ENCODE measurements at places on chromosomes 1 and 21. TPM values are rescaled to one million over a fixed set of nuclear protein-coding genes. Genes with fewer than 3 reads are reported as not detected.

Gene CD1E
- total RNA-seq = not detected

Gene ABCA4
- 0.18 TPM for total RNA-seq

Gene CCDC18
- 2.2 TPM for total RNA-seq

Gene PRR9
- not detected for total RNA-seq

Gene LHX8
- total RNA-seq = not detected

Gene DCST1
- total RNA-seq = not detected

Gene WNT4
- not detected for total RNA-seq

Gene LCE2C
- total RNA-seq = not detected

Gene CBR3
- 2.9 TPM for total RNA-seq

Gene SLC2A5
- total RNA-seq = 5.2 TPM

Gene CLCA1
- not detected for total RNA-seq

Gene LAD1
- total RNA-seq = not detected

Gene RUNX1
- 13.0 TPM for total RNA-seq

Gene DOP1B
- 2.4 TPM for total RNA-seq

Gene ASCL5
- not detected for total RNA-seq

Gene PRXL2B
- total RNA-seq = 19.5 TPM

Gene MROH7
- total RNA-seq = 0.54 TPM

Gene ZNF648
- total RNA-seq = not detected

Gene REN
- not detected for total RNA-seq

Gene DMBX1
- total RNA-seq = not detected

Gene LCE3D
- total RNA-seq = not detected

Gene ELF3
- total RNA-seq = not detected

Gene SYTL1
- total RNA-seq = 0.65 TPM

Gene CRP
- not detected for total RNA-seq

Gene PIGC
- 21.3 TPM for total RNA-seq

Gene VASH2
- total RNA-seq = not detected

Gene OR14K1
- not detected for total RNA-seq

Gene CFHR3
- total RNA-seq = not detected

Gene SOX13
- 10.8 TPM for total RNA-seq

Gene TEDDM1
- total RNA-seq = not detected

Gene CHI3L1
- 23.8 TPM for total RNA-seq

Gene GJB5
- not detected for total RNA-seq

Gene TLCD4
- total RNA-seq = 0.54 TPM

Gene WNT3A
- not detected for total RNA-seq

Gene KCNK1
- total RNA-seq = 2.8 TPM

Gene LCE1A
- total RNA-seq = not detected

Gene AGT
- total RNA-seq = 0.16 TPM

Gene ACTN2
- 5.4 TPM for total RNA-seq

Gene UBL4B
- total RNA-seq = not detected

Gene YTHDF2
- total RNA-seq = 34.5 TPM

Gene CYP4Z1
- total RNA-seq = not detected

Gene FCRL1
- not detected for total RNA-seq

Gene FAM131C
- total RNA-seq = not detected

Gene COL16A1
- 100 TPM for total RNA-seq

Gene CFAP107
- not detected for total RNA-seq

Gene TNNI3K
- not detected for total RNA-seq

Gene NENF
- 48.2 TPM for total RNA-seq

Gene HSPA13
- total RNA-seq = 38.8 TPM

Gene SLC30A10
- total RNA-seq = not detected

Gene RIPK4
- 5.1 TPM for total RNA-seq

Gene CD52
- total RNA-seq = not detected

Gene CLDN17
- not detected for total RNA-seq

Gene OR2AK2
- not detected for total RNA-seq
